Natural killer cell (primary cell): ENCODE measurements at places on chromosomes 13 and 19. TPM values are rescaled to one million over a fixed set of nuclear protein-coding genes. Genes with fewer than 3 reads are reported as not detected.

DNA sequence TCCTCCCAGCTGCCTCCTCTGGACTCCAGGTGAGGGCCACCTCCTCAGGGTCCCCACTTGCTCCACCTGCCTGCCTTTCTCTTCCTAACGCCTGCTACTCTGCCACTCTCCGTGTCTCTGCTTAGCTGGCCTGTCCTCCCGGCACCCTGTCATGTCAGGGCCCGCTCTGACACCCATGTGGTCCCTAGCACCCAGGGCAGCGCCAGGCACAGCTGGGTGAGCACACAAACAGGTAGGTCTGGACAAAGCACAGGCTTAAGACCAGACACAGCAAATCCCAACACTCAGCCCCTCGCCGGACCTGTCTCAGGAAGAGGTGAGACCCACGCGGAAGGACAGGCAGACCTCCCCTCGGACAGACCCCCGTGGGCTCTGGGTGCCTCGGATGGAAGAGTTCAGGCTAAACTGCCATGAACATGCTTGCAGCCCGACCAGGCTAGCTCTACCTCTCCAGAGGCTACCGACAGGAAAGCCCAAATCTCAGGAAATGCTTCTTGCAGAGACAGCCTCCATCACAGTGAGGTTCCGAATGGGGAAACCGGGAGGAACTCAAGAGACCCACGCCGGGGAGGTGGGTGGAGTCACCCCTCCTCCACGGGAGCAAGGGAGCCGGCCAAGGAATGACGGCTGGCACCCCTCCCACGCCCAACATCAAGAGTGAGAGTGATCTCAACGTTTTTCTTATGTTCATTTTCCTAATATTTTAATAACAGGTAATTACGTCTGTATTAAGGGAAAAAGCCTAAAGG, 12.5 kb downstream of the ZNF787 start:
- DNase-seq: no peak

DNA sequence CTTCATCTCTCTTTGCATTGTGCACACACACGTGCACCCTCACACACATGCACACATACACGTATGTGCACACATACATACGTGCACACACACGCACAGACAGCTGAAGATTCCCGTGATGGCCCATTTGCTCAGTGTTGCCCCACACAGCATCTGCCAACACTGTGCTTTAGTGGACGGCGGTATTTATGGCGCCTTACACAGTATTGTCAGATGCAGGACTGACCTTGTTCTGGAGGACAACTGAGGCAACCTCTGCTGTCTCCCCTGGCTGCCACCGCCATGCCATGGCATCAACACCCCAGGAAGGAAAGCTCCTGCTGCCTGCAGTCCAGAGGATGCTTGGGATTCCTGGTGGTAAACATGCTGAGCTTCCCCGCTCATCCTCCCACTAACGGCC, 316.4 kb downstream of the TEX29 start:
- DNase-seq: no peak

DNA sequence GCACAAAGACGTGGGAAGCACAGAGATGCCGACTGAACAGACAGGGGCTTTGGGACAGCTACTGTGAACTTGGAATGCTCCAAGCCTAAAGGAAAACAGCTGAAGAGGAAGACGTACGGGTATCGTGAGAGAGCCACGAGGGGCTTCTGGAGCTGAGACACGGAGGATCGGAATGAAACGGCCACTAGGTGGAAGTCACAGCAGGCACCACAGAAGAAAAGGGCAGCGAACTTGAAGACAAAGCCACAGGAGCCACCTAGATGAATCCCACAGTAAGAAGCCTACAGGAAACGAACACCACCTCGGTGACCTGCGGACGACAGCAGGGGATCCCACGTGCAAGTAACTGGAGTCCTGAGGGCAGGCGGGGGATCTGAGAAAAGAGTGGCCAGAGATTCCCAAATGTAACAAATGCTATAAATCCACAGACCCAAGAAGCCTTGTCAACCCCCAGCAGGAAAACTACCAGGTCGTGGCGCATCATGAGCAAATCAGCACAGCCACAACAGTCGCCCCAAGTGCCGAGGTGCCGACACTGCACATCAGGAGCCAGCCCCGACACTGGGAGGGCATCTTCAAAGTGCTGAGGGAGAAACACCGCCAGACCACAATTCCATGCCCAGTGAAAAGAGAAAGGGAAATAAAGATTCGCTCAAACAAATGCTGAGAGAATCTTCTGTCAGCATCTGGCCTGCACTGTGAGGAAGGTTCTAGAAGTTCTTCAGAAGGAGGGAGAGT, 39.3 kb upstream of the ISYNA1 start:
- peak; percentile 54 for DNase-seq

- DNase-seq: no peak
These were observed 11.5 kb downstream of the S1PR2 start for GRCh38 chr19:10219678-10220077.

- DNase-seq: no peak
These were observed 287.0 kb downstream of the FGF9 start for GRCh38 chr13:21957833-21958232.

GRCh38 chr19:45428384-45429231, 4.9 kb upstream of the ERCC1 start:
- peak; percentile 52 for DNase-seq

DNA sequence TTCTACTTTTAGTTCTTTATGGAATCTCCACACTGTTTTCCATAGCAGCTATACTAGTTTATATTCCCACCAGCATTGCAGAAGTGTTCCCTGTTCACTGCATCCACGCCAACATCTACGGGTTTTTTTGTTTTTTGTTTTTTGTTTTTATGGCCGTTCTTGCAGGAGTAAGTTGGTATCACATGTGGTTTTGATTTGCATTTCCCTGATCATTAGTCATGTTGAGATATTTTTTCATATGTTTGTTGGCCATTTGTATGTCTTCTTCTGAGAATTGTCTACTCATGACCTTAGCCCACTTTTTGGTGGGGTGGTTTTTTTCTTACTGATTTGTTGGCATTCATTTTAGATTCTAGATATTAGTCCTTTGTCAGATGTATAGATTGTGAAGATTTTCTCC, 89.7 kb downstream of the FRY start:
- no peak for DNase-seq

DNA sequence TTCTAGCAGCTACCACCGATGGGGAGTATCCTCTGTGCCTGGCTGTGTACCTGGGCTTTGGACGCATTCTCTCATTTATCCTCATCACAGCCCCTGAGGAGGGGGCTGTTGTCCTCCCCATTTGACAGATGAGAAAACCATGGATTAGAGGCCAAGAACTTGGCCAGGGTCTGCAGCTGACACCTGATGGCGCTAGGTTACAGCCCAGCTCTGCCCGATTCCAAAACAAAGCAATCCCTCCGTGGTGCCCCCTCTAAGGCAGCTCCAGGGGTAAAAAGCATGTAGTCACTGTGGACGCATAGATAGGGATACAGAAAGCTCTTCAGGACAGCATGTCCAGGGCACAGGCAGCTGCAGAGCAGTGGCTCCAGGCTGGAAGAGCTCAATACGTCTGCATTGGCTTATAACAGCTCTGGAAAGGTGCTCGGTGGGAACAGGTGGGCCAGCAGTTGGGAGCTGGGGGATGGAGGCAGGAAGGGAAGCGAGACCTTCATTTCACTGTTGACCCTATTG, 35.4 kb upstream of the UQCRFS1 start:
- DNase-seq: no peak

DNA sequence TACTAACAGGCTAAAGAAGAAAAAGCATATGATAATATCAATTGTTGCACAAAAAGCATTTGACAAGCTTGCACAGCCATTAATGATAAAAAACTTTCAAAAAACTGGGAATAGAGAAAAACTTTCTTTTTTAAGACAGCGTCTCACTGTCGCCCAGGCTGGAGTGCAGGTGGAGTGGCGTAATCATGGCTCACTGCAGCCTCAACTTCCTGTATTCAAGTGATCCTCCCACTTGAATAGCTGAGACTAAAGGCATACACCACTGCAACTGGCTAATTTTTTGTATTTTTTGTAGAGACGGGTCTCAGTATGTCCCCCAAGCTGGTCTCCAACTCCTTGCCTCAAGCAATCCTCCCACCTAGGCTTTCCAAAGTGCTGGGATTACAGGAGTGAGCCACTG, 382.8 kb downstream of the TSHZ3 start:
- no peak for DNase-seq

GRCh38 chr19:5079071-5079774, 110.3 kb downstream of the KDM4B start:
- DNase-seq: no peak

- no peak for DNase-seq
These were observed 15.8 kb downstream of the TECR start for GRCh38 chr19:14544977-14545715.

SPIB gene
- 0.77 TPM for total RNA-seq

FFAR2 gene
- 1.6 TPM for total RNA-seq

SULT2A1 gene
- not detected for total RNA-seq

KLK15 gene
- not detected for total RNA-seq

UPK1A gene
- not detected for total RNA-seq

CEACAM7 gene
- total RNA-seq: not detected

SYCN gene
- not detected for total RNA-seq
